ENCODE measurements at places on chromosomes 5 and 9. TPM values are rescaled to one million over a fixed set of nuclear protein-coding genes. Genes with fewer than 3 reads are reported as not detected.

Gene LTC4S
- total RNA-seq, result not detected

Gene KCNV2
- not detected for total RNA-seq

Gene F12
- 25.2 TPM for total RNA-seq

Gene ZBED3
- total RNA-seq, result 3.6 TPM

Gene GDNF
- 0.11 TPM for total RNA-seq

Gene TCF7
- 16.9 TPM for total RNA-seq

Gene PLEKHG4B
- total RNA-seq, result 0.90 TPM

Gene PDCD1LG2
- 0.24 TPM for total RNA-seq

Gene GABRA1
- total RNA-seq, result not detected

Gene PCDHB8
- total RNA-seq, result 0.25 TPM

Gene PRR7
- total RNA-seq, result 41.0 TPM

Gene ANKRD31
- 0.05 TPM for total RNA-seq

Gene PCDHA3
- total RNA-seq, result 1.2 TPM

Gene TICAM2
- 0.73 TPM for total RNA-seq

Gene PCDHGB4
- total RNA-seq, result 0.93 TPM

All from A549 treated with RU486 at 1 μM for 4 hours (cell line).